ENCODE measurements at places on chromosomes 12 and 14.

- DNase-seq = no peak
Observed at GRCh38 chr14:39366460-39367386, 65.5 kb downstream of the FBXO33 start.

GRCh38 chr12:22100958-22101748 lies 55.1 kb downstream of the CMAS start:
- peak; percentile 16 for DNase-seq

GRCh38 chr12:129641926-129642325 lies 261.9 kb downstream of the TMEM132D start:
- DNase-seq = no peak

- DNase-seq = no peak
Observed at GRCh38 chr12:14772946-14773345, 30.3 kb downstream of the WBP11 start.

DNA sequence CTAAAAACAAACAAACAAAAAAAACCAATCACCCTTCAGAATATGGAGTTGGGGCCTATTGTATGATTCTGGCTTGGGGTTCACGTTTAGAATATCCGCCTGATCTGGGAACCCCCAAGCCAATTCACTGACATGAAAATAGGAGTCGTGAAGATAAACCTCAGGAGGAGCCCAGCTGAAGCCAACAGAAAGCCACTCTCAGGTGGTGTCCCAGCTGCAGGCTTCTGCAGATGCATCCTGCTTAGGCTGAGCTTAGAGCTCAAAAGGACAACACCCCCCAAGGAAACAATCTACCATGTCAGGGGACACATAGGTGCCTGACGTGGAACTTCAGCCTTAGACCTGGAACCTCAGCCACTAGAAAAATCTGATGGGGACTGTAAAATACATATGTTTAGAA lies 51.9 kb downstream of the SYNE3 start:
- no peak for DNase-seq

- peak; percentile 16 for DNase-seq
Observed at GRCh38 chr14:76984787-76985375, 43.6 kb downstream of the IRF2BPL start.

DNA sequence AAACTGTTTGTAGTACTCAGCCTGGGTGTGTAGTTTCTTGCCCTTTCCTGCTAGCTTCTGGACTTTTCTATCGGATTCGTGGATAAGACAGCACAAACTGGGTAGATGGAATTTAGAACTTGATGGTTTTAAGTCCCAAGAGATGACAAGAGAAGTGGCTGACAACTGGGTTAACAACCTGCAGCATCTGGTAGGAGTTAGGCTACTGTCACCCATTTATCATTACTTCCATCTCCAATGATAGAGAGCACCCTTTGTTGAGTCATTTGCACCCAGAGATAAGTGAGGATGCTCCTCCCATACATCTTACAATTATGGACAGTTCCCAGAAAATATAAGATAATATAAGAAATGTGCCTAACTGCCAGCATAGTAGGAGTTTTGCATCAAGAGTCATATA lies 50.2 kb upstream of the FLRT2 start:
- no peak for DNase-seq

DNA sequence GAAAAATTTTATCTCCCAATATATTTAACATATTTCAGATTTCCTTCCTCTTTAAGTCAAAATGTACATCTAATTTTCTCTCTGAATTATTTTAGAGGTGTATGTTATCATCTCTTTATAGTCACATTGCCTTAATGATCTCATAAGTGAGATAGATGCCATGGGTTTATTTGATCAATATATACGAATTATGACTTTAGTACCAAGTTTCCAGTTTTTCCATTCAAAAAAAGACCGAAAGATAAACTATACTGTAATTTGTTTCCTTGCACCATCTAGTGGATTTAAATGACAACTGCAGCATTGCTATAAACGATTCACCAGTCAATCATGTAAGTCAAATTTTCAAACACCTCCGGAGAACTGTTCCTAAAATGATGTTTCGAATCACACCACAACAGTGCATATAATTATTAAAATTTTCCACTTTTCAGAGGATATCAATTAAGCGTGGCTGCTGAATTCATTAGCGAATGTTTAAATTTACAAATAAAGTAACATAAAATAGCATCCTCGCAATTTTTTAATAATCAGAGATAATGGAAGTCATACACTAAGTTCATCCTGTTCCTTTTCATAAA lies 419 bp upstream of the ATXN7L3B start:
- DNase-seq = no peak

Measured in T1000 (cell line).